Activated T-helper 1 cell treated with anti-CD3 and anti-CD28 coated beads, Interleukin-12 subunit alpha, Interleukin-12 subunit beta, Interleukin-2, Interleukin-4 antibody, amounts not matched to agents 30 ng/mL and 10 ng/mL and 1 ng/mL, durations not matched to agents 14 hours and 24 hours and 36 hours (primary cell): ENCODE measurements at places on chromosomes 5 and 9. TPM values are rescaled to one million over a fixed set of nuclear protein-coding genes. Genes with fewer than 3 reads are reported as not detected.

The PCSK1 gene
- total RNA-seq, result not detected in 2 replicates

The MEGF10 gene
- total RNA-seq, result not detected in 2 replicates

The CDC20B gene
- total RNA-seq, result not detected in 2 replicates

The SPINK6 gene
- total RNA-seq, result not detected in 2 replicates

The FSD1L gene
- 3.4 and 3.5 TPM in 2 replicates for total RNA-seq

- H3K4me1 ChIP-seq, result no peaks in the 10 kb centered on the region
- no peak overlapping the region for H3K27ac ChIP-seq
- H3K27me3 ChIP-seq, result no peaks in the 10 kb centered on the region
- no peaks in the 10 kb centered on the region for H3K36me3 ChIP-seq
- DNase-seq, result no peak
These were observed 202.8 kb downstream of the SPOCK1 start for GRCh38 chr5:137296213-137296781.

GRCh38 chr9:28938981-28939380 lies 1365.7 kb upstream of the C9orf72 start:
- H3K36me3 ChIP-seq, result no peaks in the 10 kb centered on the region
- H3K4me3 ChIP-seq, result no peak overlapping the region
- no peaks in the 10 kb centered on the region for H3K27me3 ChIP-seq
- no peaks in the 10 kb centered on the region for H3K4me1 ChIP-seq
- DNase-seq, result no peak

DNA sequence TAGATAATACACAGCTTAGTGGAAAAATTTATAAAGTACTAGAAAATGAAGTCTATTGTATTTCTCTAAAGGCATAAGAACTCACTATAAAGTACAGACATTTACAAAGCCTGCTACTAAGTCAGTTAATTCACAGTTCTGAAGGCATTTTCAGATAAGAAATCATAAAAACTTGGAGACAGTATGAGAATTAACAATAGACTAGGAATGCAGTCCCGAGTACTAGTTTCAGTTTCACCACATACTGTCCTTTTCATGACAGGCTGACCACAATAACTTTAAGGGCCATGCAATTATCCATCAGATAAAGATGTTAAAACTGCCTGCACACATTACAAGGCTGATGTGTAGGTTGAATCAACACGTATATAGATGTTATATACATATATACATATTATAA lies 362.6 kb upstream of the SMC2 start:
- H3K4me3 ChIP-seq, result no peak overlapping the region
- no peaks in the 10 kb centered on the region for H3K36me3 ChIP-seq
- no peak overlapping the region for H3K27ac ChIP-seq
- no peak for DNase-seq

DNA sequence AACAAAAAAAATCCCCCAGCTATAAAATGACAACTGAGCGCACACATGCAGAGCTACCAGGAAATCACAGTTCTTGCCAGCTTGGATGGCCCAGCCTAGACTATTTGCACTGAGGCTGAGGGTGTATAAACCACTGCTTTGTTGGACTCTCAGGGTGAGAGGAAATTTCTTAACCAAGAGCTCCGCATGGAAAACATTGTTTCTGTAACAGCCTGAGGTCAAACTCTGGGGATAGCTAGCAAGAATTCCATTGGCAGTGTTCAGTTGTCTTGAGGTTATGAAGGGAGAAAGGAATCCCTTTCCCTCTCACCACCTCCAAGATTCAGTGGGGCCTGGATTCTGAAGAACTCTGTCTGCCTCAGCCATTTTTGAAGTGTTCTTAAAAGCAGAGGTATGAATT lies 360.0 kb downstream of the OSTF1 start:
- H3K36me3 ChIP-seq, result no peaks in the 10 kb centered on the region
- H3K27me3 ChIP-seq, result no peaks in the 10 kb centered on the region
- no peak overlapping the region for H3K4me3 ChIP-seq
- DNase-seq, result no peak
- no peaks in the 10 kb centered on the region for H3K4me1 ChIP-seq
- H3K27ac ChIP-seq, result no peak overlapping the region

- peaks cover 47% of the 10 kb centered on the region for H3K27me3 ChIP-seq
- H3K4me1 ChIP-seq, result peaks cover 23% of the 10 kb centered on the region
- H3K36me3 ChIP-seq, result peaks cover 8% of the 10 kb centered on the region
- no peak overlapping the region for H3K4me3 ChIP-seq
These were observed 2.2 kb downstream of the THBS4 start for GRCh38 chr5:80037366-80037765.

DNA sequence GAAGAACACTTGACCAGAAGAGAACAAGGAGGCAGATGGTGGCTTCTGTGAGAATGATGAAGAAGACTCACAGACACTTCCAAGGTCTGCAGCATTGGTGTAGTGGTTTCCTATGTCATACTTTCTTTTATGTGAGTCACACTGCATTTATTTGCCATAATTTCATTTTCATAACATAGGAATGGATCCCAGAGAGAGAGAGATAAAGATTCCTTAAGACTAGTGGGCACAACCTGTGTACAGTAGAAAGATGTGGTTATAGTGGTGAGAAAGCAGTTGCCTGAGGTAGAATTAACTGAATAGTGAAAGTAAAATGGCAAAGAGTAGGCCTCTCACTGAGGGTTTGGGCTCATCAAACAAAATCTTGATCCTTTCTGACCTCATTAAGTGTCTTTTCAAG lies 7.6 kb upstream of the CCDC152 start:
- no peak overlapping the region for H3K27ac ChIP-seq
- H3K36me3 ChIP-seq, result no peaks in the 10 kb centered on the region
- H3K4me1 ChIP-seq, result peaks cover 11% of the 10 kb centered on the region
- H3K4me3 ChIP-seq, result no peak overlapping the region
- no peak for DNase-seq
- H3K27me3 ChIP-seq, result peaks cover 13% of the 10 kb centered on the region

DNA sequence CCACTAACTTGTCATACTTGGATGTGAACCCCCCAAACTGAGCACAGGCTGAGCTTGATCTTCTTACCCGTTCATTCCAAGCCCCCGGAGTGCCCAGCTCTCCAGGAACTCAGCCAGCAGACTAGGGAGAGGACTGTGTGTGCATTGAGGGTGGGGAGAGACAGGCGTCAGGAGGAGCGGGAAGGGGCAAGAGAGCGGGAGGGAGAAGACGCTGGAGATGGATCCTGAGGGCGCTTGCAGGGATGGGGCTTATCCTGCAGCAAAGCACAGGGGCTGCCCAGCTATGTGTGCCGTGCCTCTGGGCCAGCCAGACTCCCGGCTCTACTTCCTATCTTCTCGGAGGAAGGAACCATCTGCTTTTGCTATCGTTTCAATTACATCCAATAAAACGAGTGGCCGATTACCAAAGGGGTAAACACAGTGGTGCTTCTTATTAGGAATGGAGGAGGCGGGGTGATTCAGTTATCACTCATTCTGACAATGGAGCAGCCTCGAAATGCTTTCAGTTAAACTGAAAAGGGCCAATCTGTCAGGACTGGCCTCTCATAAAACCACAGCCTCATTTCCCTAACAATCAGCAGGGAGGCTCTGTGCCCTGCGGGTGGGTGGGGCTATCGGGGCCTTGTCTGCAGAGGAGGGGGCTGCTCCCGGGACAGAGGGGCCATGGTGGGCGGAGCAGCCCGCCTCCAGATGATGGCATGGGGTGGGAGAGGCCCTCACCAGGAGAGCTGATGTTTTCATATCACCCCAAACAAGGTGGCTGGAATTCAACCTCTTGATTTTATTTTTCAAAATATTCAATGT lies 168.2 kb downstream of the DAB2IP start:
- no peak overlapping the region for H3K4me3 ChIP-seq
- no peaks in the 10 kb centered on the region for H3K4me1 ChIP-seq
- no peak overlapping the region for H3K27ac ChIP-seq
- DNase-seq, result no peak
- no peaks in the 10 kb centered on the region for H3K36me3 ChIP-seq

DNA sequence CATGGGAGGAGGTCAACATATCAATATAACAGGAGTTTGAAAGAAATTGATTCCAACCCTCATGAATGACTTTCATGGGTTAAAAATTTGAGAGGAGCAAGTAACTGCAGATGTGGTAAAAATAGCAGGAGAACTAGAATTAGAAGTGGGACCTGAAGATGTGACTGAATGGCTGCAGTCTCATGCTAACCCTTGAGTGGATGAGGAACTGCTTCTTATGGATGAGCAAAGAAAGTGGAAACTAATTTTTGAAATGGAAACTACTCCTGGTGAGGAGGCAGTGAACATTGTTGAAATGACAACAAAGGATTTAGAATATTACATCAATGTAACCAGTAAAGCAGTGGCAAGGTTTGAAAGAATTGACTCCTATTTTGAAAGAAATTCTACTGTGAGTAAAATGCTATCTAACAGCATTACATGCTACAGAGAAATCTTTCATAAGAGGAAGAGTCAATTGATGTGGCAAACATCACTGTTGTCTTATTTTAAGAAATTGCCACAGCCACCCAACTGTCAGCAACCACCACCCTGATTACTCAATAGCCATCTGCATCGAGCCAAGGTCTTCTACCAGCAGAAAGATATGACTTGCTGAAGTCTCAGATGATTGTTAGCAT lies 1683.2 kb downstream of the MAT2B start:
- H3K27ac ChIP-seq, result no peak overlapping the region
- no peak for DNase-seq
- H3K27me3 ChIP-seq, result no peaks in the 10 kb centered on the region
- H3K36me3 ChIP-seq, result no peaks in the 10 kb centered on the region

DNA sequence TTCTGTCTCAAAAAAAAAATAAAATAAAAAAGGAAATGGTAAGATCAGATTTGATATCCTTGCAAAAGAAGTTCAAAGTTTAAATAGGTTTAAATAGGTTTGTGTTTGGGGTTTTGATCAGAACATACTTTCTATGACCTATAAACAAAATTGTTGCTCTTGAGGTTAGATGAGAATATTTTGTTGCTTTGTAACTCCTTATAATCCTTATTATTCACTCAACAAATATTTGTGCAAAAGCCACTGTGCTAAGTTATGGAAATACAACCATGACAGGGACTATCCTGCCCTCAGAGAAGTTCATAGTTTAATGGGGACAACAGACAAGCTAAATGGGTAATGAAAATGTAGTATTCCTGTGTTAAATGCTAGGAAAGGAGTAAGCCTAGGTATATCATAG lies 71.5 kb downstream of the INVS start:
- no peak overlapping the region for H3K27ac ChIP-seq
- no peak overlapping the region for H3K4me3 ChIP-seq
- DNase-seq, result no peak
- peaks cover 11% of the 10 kb centered on the region for H3K36me3 ChIP-seq
- no peaks in the 10 kb centered on the region for H3K27me3 ChIP-seq

DNA sequence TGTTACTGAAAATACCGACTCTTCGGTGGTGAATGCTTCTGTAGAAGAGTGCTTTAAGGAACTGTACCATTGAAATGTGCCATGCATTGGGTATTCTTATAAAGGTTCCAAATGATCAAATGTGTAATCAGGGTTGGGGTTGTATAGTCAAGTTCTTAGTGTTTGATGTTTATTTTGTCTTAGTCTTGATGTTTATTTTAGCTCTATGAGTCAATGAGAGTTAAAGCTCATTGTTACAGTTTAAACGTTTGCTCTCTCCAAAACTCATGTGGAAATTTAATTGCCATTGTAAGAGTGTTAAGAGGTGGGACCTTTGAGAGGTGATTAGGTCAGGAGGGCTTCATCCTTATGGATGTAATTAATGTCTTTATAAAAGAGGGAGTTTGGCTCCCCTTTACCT lies 153.0 kb downstream of the FER start:
- no peaks in the 10 kb centered on the region for H3K36me3 ChIP-seq
- H3K27me3 ChIP-seq, result no peaks in the 10 kb centered on the region
- no peak overlapping the region for H3K4me3 ChIP-seq
- H3K4me1 ChIP-seq, result no peaks in the 10 kb centered on the region
- H3K27ac ChIP-seq, result no peak overlapping the region

DNA sequence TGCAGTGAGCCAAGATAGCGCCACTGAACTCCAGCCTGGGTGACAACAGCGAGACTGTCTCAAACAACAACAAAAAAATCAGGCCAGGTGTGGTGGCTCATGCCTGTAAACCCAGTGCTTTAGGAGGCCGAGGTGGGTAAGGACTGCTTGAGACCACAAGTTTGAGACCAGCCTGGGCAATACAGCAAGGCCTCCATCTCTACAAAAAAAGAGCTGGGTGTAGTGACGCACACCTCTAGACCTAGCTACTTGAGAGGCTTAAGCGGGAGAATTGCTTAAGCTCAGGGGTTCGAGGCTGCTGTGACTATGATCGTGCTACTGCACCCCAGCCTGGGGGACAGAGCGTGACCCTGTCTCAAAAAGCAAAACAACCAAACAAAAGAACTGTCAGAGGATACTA lies 39.9 kb upstream of the MTMR12 start:
- H3K27me3 ChIP-seq, result no peaks in the 10 kb centered on the region
- peaks cover 8% of the 10 kb centered on the region for H3K36me3 ChIP-seq
- no peak overlapping the region for H3K27ac ChIP-seq
- no peak overlapping the region for H3K4me3 ChIP-seq

GRCh38 chr5:134492568-134492967 lies 32.9 kb upstream of the JADE2 start:
- H3K27ac ChIP-seq, result no peak overlapping the region
- H3K27me3 ChIP-seq, result no peaks in the 10 kb centered on the region
- H3K36me3 ChIP-seq, result no peaks in the 10 kb centered on the region
- H3K4me3 ChIP-seq, result no peak overlapping the region
- DNase-seq, result no peak

DNA sequence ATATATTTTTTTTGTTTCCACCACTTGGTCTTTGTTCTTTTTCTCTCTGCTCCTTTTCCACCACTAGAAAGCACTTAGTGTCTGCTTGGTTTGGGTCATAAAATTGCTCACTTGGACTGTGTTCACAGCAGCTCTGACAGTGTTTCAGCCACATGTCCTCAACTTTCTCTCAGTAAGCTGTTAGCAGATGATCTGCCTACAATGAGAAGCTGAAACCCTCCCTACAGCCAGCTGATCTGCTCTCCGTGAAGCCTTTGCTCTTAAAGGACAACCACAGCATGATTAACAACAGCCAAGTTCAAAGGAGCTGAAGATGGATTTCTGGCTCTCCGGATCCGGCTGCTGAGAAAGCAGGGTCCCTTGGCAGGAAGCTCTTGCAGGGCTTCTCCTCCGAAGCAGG lies 31.6 kb downstream of the PRLR start:
- DNase-seq, result no peak
- no peak overlapping the region for H3K4me3 ChIP-seq
- H3K4me1 ChIP-seq, result no peaks in the 10 kb centered on the region
- no peak overlapping the region for H3K27ac ChIP-seq
- H3K27me3 ChIP-seq, result peaks cover 9% of the 10 kb centered on the region

- H3K27ac ChIP-seq, result no peak overlapping the region
- H3K4me1 ChIP-seq, result peaks cover 13% of the 10 kb centered on the region
- DNase-seq, result no peak
- H3K36me3 ChIP-seq, result no peaks in the 10 kb centered on the region
- H3K27me3 ChIP-seq, result peaks cover 1% of the 10 kb centered on the region
These were observed 108.3 kb downstream of the FAM174A start for GRCh38 chr5:100643473-100643872.

DNA sequence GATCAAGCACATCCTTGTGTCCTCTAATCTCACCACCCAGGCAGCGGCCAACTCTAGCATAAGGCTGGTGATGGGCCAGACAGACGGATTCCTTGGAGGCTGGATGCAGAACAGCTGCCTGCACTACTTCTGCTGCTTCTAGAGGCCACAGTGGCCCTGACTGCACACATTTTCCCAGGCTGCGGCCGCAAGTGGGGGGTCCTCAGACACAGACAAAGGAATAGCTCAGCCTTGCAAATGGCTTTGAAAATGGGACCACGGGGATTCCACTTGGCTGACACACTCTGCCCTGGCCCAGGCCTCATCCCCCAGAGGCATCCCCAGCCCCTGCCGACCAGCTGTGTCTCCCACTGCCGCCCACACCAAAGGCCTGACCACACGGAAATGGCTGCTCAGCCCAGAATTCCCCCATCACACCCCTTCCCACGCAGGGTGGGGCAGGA lies 540.8 kb downstream of the BNC2 start:
- no peaks in the 10 kb centered on the region for H3K36me3 ChIP-seq
- DNase-seq, result no peak
- no peak overlapping the region for H3K27ac ChIP-seq
- H3K4me3 ChIP-seq, result no peak overlapping the region
- H3K27me3 ChIP-seq, result no peaks in the 10 kb centered on the region
